ENCODE measurements at places on chromosomes 5 and 9.

GRCh38 chr9:82489201-82489821, 500.7 kb downstream of the SPATA31D1 start:
- peak; percentile 28 for DNase-seq

- DNase-seq: no peak
Observed at GRCh38 chr9:81427870-81428269, 261.5 kb downstream of the TLE1 start.

DNA sequence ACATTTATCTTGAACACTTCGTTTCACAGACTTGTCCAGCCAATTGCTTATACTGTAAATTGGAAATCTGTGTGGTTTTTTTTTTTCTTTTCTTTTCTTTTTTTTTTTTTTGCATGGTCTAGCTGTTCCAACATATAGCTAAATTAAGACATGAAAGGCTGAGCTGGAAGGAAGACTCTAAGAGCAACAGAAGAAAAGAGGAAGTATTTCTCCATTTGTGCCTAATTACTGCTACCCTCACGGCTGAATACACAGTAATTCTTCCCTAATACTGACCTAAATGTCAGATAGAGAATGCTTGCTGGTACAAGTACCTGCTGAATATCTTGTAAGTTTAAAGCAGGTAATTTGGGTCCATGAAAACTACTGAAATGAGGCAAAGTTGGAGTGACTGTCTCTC, 11.0 kb upstream of the HAPLN1 start:
- no peak for DNase-seq

DNA sequence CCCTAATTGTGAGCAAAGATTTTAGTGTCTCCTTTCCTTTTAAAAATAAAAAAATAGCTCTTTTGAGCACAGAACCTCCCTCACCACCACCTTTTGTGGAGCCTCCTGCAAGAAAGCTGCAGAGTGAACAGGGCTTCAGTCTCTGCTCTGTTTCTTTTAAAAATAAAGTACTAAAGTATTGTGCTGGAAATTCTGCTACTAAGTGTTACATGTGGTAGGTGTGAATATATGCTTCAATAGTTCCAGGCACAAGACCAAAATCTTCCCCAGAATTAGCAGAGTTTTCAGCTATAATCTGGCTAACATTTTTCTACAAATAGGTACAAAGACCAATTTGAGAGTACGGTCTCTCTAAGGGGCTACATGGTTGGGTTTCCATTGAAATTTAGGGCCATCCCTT, 40.3 kb upstream of the NFIB start:
- no peak for DNase-seq

- DNase-seq: peak; percentile 52
Observed at GRCh38 chr5:64505769-64506566, at the start of gene RGS7BP. RGS7BP (plus strand) TSS chr5:64506015; CDS start chr5:64506625, 610 bp downstream.

GRCh38 chr5:107820429-107820828, 149.7 kb upstream of the EFNA5 start:
- DNase-seq: no peak

GRCh38 chr5:170681013-170681433, 102.5 kb upstream of the GABRP start:
- DNase-seq: peak; percentile 24

- peak; percentile 69 for DNase-seq
Observed at GRCh38 chr5:140239939-140240700, 62.8 kb downstream of the PFDN1 start.

- peak; percentile 72 for DNase-seq
Observed at GRCh38 chr5:139271201-139272027, 22.1 kb upstream of the MATR3 start.

DNA sequence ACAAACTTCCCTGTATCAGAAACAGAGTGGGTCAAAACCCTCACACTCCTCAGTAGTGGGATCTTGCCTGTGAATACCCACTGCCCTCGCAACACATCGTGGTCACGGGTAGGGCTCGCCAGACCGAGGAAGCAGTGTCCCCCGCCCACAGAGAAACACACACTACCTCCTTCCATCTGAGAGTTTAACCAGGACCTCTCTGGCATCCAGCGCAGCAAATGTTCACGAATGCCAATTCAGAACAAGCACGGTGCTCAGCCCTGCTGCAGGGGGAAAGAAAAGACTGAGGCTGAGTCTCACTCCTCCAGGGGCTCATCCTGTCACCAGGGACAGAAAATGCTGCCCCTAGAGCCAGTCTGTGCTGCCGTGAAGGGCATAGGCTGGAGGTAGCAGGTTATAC, 42.5 kb upstream of the SYNPO start:
- no peak for DNase-seq

DNA sequence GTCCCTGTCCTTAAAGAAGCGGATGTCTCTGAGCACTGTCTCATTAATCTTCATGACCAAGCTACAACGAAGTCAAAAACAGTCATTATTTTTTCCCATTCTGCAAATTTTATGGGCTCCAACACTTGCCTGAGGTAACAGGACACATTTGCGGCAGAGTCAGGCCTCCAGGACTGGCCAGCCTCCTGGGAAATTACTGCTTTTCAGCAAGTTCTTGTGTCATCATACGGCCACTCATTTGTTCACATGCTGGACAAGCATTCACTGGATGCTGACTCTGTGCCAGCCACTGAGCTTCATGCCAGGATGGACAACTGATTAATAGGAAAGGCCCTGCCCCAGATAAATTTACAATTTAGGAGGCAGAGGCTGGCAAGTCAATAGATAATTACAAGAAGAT, 305.7 kb downstream of the ACTL7B start:
- no peak for DNase-seq

DNA sequence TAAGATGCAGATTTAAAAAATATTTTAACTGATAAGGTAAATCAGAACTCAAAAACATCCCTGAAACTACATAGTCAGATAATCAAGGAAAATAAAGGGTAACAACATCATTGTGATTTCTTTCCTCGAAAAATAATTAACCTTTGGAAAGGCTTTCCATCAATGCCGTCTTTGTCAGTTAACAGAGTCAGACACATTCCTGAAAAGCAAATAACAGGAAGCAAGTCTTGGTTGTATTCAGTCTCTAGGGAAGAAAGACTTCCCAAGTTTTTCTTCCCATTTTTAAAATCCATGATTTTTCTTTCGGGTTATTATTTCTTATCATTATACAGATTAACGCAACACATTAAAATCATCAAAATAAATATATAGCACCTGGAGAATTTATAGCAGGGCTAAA, 256.4 kb upstream of the CDH6 start:
- no peak for DNase-seq

GRCh38 chr9:99866398-99866797, 40.1 kb upstream of the STX17 start:
- no peak for DNase-seq

DNA sequence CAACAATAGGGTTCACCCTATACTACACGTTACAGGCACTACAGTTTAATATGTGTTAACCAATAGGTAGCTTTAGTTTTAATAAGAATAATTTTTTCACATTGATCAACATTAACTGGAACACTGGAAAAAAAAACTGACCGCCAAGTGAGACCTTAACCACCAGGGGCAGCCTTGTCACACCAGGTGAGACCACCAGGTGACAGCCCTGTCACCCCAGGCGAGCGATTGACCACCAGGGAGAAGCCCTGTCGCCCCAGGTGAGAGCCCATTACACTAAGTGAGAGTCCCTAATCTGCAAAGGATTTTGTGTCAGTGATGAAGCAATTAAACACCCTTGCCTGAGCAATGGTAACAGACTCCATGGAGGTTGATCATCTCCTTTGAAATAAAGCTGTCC, 75.4 kb upstream of the SYK start:
- peak; percentile 2 for DNase-seq

- DNase-seq: no peak
Observed at GRCh38 chr9:76107482-76107881, 217.0 kb downstream of the PCSK5 start.

GRCh38 chr5:69206528-69207190, 17.3 kb downstream of the CENPH start:
- DNase-seq: peak; percentile 56

DNA sequence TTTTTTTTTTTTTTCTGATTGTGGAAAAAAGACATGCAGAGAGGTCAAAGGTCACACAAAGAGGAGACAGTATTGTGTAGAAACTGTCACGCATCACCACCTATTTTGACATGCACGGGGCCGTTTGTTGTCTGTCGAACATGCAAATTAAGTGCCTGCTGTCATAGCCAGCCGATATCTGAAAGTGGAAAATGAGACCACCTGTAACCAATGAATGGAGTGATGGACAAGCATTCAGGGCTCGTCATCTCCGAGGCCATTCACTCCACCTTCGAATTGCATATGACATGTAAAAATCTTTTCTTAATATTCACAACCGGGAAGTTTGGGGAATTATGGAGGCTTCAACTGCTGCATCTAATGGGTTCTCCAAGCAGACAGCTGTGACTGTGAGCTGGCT, 512.2 kb upstream of the ADAMTS16 start:
- DNase-seq: no peak

DNA sequence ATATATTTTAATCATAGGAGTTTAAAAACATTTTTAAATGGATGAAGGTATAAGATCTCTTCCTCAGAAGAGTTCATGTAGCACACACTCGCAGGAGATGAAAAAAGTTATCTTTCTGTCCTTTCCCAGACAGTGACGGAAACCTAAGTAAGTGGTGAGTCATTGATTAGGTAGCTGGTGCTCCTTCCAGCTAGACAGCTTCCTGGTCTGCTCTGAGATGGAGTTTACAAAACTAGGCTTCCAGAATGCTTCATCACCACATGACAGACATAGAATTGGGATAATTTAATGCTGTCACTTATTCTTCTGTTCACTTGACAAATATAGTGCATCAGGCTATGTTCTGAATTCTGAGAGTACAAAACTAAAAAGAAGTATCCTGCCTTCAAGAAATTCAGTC, 2393.0 kb upstream of the C9orf72 start:
- peak; percentile 35 for DNase-seq

- peak; percentile 87 for DNase-seq
Observed at GRCh38 chr5:108655750-108656450, 91.8 kb upstream of the FER start.

GRCh38 chr9:135885100-135885853, 22.1 kb downstream of the CAMSAP1 start:
- DNase-seq: peak; percentile 10

GRCh38 chr5:98570010-98570409, 203.5 kb upstream of the RGMB start:
- peak; percentile 88 for DNase-seq

- DNase-seq: peak; percentile 17
Observed at GRCh38 chr5:168404365-168404764, 81.9 kb upstream of the RARS1 start.

DNA sequence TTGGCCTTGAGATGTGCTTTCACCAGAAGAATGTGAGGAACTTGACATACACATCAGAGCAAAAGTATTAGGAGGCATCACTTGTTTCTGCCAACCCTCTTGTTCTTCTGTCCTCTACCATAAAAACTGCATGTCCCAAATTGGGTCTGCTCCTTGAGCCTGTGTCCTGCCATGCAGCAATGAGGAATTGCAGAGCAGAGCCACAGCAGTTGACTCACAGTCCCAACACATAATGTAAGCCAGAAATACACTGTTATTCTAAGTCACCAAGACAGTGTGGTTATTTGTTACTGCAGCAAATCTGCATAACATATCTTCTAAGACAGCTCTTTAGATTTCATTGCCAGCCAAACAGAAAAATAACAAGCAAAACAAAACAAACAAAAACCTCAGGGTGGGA, 598.2 kb downstream of the PRELID2 start:
- DNase-seq: no peak

DNA sequence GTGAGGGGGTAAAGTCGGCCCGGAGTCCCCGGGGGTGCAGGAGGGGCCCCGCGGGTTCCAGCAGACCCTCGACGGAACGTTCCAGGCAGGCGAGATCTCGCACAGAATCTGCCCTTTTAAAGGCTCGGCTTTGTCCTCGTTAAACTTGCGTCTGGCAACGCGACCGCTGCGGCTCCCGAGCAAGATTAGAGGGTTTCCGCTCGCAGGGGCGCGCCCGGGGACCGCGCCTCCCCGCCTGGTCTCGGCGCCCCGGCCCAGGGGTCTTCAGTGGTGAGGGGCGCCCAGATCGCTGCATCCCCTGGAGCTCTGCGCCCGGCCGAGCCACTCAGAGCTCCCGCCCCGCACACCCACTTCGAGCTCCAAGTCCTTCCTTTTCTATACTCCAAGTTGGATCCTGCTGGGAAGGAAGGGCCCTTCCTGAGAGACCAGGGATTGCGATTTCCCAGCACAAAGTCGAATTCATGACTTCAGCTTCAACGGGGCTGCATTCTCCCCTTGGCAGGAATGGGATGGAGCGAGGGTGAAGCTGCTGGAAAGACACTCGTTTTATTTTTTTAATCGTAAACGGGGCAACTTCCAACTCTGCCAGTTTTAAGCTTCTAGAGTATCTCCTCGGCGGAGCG, 11.3 kb downstream of the PROP1 start:
- DNase-seq: no peak

DNA sequence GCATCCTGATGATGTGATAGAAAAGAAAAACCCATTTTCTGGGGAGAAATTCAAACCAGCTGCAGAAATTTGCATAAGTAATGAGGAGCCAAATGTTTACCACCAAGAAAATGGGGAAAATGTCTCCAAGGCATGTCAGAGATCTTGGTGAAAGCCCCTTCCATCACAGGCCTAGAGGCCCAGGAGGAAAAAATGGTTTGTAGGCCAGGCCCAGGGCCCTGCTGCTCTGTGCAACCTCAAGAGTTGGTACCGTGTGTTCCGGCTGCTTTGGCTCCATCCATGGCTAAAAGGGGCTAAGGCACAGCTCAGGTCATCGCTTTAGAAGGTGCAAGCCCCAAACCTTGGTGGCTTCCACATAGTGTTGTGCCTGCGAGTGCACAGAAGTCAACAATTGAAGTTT, 543.1 kb downstream of the ZNF608 start:
- no peak for DNase-seq

- DNase-seq: no peak
Observed at GRCh38 chr5:139470821-139471300, at the start of gene SMIM33. SMIM33 (plus strand) TSS chr5:139471004; CDS start chr5:139471122, 118 bp downstream.

- no peak for DNase-seq
Observed at GRCh38 chr5:151108566-151108965, 27.7 kb upstream of the TNIP1 start.

DNA sequence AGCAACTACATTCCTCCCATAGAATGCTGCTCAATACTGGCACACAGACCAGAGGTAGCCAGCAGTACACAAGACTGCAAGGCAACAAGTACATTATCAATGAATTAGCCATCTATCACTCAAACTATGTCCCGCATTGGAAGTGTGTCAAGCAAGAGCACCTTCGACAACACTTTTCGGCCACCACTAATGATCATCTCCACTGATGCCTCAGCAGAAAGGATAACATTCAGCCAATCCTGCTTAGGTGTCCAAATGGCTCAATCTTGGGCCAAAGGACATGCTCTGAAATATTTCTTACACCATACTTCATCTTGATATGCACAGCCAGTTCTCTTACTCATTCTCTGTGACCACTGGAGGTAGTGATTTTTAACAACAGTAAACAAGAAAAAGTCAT, 25.0 kb downstream of the SKP1 start:
- no peak for DNase-seq

GRCh38 chr9:97527626-97528528, 26.4 kb downstream of the TMOD1 start:
- no peak for DNase-seq

DNA sequence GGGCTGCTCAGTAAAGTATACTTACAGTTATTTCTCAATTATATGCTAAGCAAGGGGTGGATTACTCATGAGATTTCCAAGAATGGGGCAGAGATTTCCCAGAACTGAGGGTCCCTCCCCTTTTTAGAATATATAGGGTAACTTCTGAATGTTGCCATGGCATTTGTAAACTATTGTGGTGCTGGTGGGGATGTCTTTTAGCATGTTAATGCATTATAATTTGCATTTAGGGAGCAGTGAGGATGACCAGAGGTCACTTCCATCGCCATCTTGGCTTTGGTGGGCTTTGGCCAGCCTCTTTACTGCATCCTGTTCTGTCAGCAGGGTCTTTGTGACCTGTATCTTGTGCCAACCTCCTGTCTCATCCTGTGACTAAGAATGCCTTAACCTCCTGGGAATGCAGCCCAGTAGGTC, 35.5 kb downstream of the TTC1 start:
- no peak for DNase-seq
